Activated CD8-positive, alpha-beta memory T cell treated with anti-CD3 and anti-CD28 coated beads, Interleukin-2, amount 50 U/mL, for 48 hours (primary cell): ENCODE measurements at places on chromosomes 3 and 15.
A peak's percentile ranks its signal among the peaks of the same experiment; 100 is the strongest.

GRCh38 chr3:150911771-150912170 is 6.5 kb upstream of the MINDY4B start:
- DNase-seq, result no peak

- no peak for DNase-seq
Observed at GRCh38 chr3:189204167-189204866, 32.5 kb downstream of the TPRG1 start.

GRCh38 chr3:42855547-42856380 is 19.9 kb downstream of the CYP8B1 start:
- DNase-seq, result no peak

GRCh38 chr3:111700054-111700453 is 104.9 kb upstream of the ZBED2 start:
- DNase-seq, result no peak

GRCh38 chr3:60001369-60001768 is 951.5 kb upstream of the CFAP20DC start:
- DNase-seq, result no peak

GRCh38 chr3:126004217-126004616 is 35.2 kb downstream of the ROPN1B start:
- DNase-seq, result no peak

DNA sequence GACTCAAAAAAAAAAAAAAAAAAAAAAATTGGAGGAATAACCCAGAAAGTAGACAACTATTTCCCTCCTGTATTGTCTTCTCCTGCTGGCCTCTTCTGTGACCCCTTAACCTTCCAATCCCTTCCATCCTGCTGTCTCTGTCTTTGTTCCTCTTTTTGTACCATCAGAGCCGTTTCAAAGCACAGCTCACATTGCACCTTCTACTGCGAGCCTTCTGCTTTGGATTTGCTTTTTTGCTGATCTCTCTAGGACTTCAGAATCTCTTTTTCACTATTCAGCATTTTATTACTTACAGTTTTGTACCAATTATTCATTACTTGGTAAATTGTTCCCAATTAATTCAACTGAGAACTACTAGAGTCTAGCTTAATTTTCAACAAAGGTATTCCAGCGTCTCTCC is 284.0 kb upstream of the TBL1XR1 start:
- no peak for DNase-seq

DNA sequence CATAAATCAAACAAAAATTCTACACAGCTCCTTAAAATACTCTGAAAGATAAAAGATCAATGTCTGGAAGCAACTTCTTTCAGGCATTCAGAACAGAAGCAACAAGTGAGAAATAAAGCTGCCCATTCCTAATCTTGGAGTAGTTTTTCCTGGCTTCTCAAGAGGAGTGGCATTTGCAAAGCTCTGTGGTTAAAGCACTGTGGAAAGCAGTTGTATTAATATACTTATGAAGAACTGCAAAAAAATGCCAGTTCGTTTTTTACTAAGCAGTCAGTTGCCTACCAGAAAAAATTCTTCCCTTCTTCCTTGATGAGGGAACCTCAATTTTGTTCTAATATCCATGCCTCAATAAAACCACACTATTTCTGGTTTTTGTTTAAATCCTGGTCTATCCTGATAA is 197.8 kb downstream of the TNIK start:
- DNase-seq, result no peak

GRCh38 chr3:129834580-129834979 is 58.9 kb downstream of the TMCC1 start:
- no peak for DNase-seq

- no peak for DNase-seq
Observed at GRCh38 chr15:55222588-55222987, 25.8 kb upstream of the RSL24D1 start.

GRCh38 chr3:59424268-59425010 is 374.6 kb upstream of the CFAP20DC start:
- DNase-seq, result no peak

GRCh38 chr15:29452881-29453731 is 183.5 kb upstream of the NSMCE3 start:
- no peak for DNase-seq

GRCh38 chr3:99669879-99670555 is 31.6 kb downstream of the COL8A1 start:
- no peak for DNase-seq

- peak; percentile 69 for DNase-seq
Observed at GRCh38 chr3:194135806-194136518, at the start of gene HES1. HES1 (plus strand) TSS chr3:194136148; CDS start chr3:194136381, 233 bp downstream.

DNA sequence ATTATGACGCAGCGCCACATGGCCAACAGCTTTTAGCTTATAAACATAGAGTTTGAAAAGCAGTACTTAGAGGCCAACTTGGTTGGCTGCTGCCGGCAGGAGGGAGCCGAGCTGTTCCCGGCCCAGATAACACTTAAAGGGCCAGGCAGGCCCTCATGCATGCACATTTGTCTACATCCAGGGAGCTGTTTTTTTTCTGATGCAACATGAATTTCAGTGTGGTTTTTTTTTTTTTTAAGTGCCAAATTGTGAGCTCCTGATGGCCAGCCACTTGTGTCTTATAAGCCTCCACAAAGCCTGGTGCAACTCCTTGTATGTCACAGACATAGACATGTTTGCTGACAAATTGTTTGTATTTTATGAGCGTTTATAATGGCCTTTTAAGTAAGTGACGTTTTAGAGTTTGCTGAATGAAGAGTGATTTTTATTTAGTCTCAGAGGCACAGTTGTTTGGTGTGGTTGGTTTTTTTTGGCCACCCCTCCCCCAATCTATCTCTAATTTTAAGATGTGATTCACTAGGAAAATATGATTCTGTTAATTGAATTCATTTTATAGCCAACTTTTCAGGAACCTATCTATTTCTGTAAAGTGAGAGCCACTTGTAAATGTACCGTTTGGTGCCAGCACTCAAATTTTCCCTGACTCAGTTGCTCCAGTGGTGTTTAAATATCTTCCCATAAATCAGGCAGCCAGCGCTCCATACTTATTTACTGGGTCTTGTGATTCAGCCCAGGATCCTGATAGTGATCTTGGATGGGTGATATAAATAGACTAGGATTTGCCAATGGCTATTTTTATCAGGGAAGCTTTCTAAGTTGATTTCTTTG is 134.3 kb downstream of the VGLL4 start:
- DNase-seq, result no peak

GRCh38 chr3:20682573-20682972 is 496.6 kb upstream of the SGO1 start:
- no peak for DNase-seq

GRCh38 chr15:74336061-74337005 is 31.1 kb downstream of the CYP11A1 start:
- DNase-seq, result no peak

DNA sequence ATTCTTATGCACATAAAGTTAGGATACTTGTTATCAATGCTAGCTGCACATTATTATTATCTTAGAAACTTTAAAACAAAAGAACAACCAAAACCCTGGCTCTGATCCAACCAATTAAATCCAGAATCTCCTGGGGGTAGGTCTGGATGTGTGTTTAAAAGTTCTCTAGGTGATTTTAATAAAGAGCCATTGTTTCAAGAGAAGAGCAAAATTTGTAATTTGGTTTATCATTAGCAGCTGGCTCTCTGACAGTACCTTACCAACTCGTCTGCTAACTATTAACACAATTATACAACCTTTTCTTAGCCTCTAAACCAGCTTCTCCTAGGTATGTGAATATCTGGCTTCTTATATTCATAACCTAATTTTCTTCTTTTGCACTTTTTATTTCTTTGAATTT is 68.9 kb downstream of the IFT80 start:
- no peak for DNase-seq

DNA sequence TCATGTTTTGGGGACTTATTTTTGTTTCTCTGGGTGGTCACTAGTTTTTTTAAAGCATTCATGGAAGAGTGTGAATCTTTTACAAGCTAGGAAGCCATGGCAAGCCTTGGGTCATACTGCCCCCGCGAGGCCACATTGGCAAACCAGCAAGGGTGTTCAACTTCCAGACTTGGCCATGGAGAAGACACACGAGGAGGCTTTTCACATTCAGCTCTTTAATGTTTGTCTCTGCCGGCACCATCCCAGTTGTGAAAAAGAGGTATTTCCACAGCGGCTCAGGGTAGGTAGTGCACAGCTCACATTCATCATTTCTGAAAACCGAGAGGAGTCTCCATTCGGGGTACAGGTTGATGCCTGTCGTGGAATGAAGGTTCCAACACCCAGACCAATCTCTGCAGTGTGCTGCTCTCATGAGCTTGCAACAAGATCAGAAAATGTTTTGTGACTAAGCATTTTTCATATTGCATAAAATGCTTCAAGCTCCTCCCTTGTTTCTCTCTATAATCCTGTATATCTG is 7.7 kb downstream of the CCR5 start:
- peak; percentile 81 for DNase-seq

GRCh38 chr15:37773111-37773860 is 161.2 kb upstream of the TMCO5A start:
- DNase-seq, result no peak

DNA sequence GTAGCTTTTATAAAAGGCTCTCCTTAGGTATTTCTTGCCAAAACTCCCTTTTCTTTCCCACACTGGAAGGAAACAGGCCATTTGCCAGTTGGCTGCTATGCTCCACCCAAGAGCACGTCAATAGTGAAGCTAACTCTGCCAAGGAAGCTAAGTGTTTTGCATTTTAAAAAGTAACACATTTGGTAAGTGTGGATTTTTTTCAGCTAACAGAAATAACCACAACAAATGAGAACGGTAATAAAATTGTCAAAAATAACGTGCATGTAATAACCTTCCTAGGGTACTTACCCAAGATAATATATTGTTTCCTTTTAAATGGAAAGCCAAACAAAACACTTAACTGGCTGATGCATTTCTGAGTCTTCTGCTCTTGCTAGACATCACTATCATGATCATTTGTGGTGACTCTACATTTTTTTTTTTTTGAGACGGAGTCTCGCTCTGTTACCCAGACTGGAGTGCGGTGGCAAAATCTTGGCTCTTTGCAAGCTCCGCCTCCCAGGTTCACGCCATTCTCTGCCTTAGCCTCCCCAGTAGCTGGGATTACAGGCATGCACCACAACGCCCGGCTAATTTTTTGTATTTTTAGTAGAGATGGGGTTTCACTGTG is 4.6 kb downstream of the DPP8 start:
- DNase-seq, result no peak

DNA sequence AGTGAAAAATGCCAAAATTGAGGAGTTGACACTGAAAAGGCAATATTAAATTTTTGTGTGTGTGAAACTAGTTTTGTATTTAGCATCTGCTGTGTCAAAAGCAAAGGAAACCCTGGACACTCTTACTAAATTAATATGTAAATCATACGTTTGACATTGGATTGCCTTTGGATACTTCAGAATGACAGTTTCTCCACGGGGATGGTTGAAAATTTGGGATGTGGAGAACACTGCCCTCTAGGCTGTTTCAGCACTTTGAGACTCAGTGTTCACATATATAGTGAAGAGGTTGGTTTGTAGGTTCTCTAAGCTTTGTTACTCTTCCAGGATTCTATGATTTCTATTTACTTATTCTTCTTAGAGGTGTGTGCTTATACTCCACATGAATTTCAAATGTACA is 3.0 kb downstream of the ROBO2 start:
- no peak for DNase-seq

DNA sequence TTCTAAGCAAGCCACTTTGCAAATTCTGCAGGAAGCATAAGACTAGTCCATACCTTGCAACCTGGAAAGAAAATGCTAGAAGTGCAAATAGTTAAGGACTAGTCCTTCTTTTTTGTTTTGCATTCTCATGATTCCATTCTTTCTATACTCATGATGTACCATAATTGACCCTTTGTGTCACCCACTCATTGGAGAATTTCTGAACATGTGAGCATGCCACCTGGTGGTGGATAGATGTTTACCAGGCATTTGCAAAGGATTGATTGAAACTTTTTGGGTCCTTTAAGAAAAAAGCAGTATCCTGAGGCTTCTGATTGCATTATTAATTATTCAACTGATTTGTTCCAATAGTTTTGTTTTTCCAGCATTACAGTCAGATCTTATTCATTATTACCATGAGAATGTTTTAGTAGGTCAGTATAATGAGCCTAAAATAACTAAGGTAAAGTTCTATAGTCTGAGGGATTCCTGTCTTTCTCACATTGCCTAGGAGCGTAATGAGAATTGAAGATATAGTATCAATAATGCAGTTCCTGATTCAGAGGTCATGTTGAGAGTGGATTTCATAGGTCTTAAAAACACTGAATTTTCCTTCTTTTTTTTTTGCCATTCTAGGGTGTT is 20.2 kb upstream of the DIPK2A start:
- DNase-seq, result no peak

DNA sequence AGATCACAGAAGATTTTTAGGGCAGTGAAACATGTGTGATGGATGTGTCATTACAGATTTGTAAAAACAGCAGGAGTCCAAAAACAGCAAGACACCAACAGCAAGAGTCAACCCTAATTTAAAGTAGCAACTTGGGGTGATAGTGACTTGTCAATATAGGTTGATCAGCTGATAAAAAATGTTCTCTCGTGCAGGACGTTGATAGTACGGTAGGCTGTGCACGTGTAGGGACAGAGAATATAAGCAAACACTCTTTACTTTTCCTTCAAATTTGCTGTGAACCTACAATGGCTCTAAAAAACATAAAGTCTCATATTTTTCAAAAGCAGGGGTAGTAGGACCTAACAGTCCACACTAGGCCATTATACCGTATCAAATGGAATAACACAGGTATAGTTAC is 120.8 kb downstream of the STAG1 start:
- no peak for DNase-seq

- no peak for DNase-seq
Observed at GRCh38 chr15:91196768-91197167, 96.7 kb downstream of the SV2B start.

GRCh38 chr3:49703443-49703927 is 14.1 kb downstream of the RNF123 start:
- peak; percentile 75 for DNase-seq

GRCh38 chr3:45516829-45517228 is 77.7 kb upstream of the LIMD1 start:
- DNase-seq, result no peak

DNA sequence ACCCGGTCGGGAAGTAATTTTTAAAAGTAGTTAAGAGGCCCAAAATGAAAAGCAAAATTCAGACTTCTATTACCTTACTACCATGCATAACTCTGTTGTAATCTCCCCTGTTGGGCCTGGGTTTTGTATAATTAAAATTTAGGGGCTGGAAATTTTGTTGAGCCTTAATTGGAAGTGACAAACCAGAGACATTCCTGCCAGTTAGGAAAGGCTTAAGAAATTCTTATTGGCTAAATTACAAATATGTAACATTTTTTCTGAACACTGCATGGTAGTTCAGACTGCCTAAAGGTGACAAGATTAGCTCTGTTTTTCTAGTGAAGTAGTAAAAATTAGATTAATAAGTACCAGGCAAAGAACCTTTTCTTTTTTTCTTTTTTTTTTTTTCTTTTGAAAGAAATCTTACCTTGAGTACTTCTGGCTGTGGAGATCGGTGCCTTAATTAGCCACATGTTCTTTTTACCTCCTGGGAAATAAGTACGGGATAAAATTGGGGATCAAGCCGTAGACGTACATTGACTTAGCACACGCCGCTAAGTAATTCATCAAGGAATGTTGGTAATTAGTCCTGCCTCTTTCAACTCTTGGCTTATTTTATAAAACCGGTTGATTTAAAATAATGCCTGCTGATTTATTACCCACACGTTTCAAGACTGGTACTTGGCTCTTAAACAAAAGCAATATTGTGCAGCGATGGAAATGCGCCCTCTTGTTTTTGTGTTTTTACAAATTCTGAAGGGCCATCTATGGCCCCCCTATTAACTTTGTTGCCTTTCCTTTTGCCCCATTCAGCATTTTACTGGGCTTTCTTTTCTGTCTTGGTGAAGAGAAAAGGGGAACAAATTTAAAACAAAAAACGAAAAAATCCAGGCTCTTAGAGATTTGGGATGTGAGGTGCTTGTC is 111.2 kb upstream of the SAMMSON start:
- no peak for DNase-seq
